ENCODE measurements at places on chromosomes 2 and 18. TPM values are rescaled to one million over a fixed set of nuclear protein-coding genes. Genes with fewer than 3 reads are reported as not detected.

Gene DSC3
- 0.05 TPM for total RNA-seq

Gene INHA
- total RNA-seq = 0.14 TPM

Gene REG3A
- total RNA-seq = not detected

Gene SMAD2
- 31.3 TPM for total RNA-seq

Gene VAMP5
- 11.3 TPM for total RNA-seq

Gene NPHP1
- 0.33 TPM for total RNA-seq

Gene PSMA8
- 0.14 TPM for total RNA-seq

Gene TPRKB
- 16.2 TPM for total RNA-seq

Gene CPLX4
- total RNA-seq = not detected

Gene ARHGAP15
- total RNA-seq = 14.9 TPM

Gene MALL
- 2.0 TPM for total RNA-seq

Gene SERPINB2
- total RNA-seq = not detected

Gene CYP1B1
- 0.84 TPM for total RNA-seq

Gene XDH
- total RNA-seq = 7.3 TPM

Gene FOSL2
- total RNA-seq = 10.7 TPM

Gene REG3G
- total RNA-seq = not detected

Gene ZC3H6
- 5.8 TPM for total RNA-seq

Gene LYPD6
- total RNA-seq = 0.25 TPM

Gene KCNK3
- 6.6 TPM for total RNA-seq

Gene C18orf54
- 0.42 TPM for total RNA-seq

Gene SALL3
- total RNA-seq = not detected

Gene NAT8
- 10.7 TPM for total RNA-seq

Gene ATOH8
- total RNA-seq = 0.33 TPM

Gene MYO5B
- 5.4 TPM for total RNA-seq

Gene LHCGR
- not detected for total RNA-seq

Gene GALNT14
- 1.1 TPM for total RNA-seq

Gene IL36A
- not detected for total RNA-seq

Gene NOTO
- total RNA-seq = not detected

Gene NR4A2
- 0.08 TPM for total RNA-seq

All from liver (tissue), 10 donors.